LHCN-M2 (cell line): ENCODE measurements at places on chromosomes 3 and 15. TPM values are rescaled to one million over a fixed set of nuclear protein-coding genes. Genes with fewer than 3 reads are reported as not detected.

RGMA gene
- total RNA-seq: 1.7 TPM in 1 of 2 replicates, not detected in the other

SEMA5B gene
- 0.06 TPM in 1 of 2 replicates, not detected in the other for total RNA-seq

MCF2L2 gene
- total RNA-seq: 0.13 and 0.23 TPM in 2 replicates

DNA sequence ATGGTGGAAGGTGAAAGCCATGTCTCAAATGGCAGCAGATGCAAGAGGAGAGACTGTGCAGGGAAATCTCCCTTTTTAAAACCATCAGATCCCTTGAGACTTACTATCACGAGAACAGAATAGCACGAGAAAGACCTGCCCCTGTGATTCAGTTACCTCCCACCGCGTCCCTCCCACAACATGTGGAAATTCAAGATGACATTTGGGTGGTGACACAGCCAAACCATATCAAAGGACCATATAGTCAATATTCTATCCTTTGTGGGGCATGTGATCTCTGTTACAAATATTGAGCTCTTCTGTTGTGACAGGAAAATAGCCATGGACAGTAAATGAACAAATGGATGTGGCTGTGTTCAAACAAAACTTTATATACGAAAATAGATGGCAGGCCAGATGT, 77.2 kb upstream of the ACKR4 start:
- DNase-seq: no peak

- DNase-seq: no peak
These were observed 36.0 kb upstream of the CMTM8 start for GRCh38 chr3:32202496-32202895.

GRCh38 chr3:113216393-113216792, 5.0 kb downstream of the BOC start:
- no peak for DNase-seq
